ENCODE measurements at places on chromosomes 5 and 9. TPM values are rescaled to one million over a fixed set of nuclear protein-coding genes. Genes with fewer than 3 reads are reported as not detected.
A peak's percentile ranks its signal among the peaks of the same experiment; 100 is the strongest.

DNA sequence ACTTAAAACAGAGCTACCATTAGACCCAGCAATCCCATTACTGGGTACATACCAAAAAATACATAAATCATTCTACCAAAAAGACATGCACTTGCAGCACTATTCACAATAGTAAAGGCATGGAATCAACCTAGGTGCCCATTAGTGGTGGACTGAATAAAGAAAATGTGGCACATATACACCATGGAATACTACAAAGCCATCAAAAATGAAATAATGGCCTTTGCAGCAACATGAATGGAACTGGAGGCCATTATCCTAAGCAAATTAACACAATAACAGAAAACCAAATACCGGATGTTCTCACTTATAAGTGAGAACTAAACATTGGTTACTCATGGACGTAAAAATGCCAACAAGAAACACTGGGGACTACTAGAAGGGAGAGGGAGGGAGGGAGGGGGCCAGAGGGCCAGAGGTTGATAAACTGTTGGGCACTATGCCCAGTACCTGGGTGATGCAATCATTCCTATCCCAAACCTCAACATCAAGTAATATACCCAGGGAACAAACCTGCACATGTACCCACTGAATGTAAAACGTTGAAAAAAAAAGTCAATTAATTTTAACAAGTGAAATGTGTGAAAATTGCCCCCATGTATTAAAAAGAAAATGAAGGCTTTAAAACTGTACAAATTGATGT, 24.5 kb upstream of the GPR150 start:
- peaks cover 24% of the 10 kb centered on the region for H3K4me1 ChIP-seq
- no peak overlapping the region for H3K4me3 ChIP-seq
- DNase-seq: no peak
- H3K27me3 ChIP-seq: no peaks in the 10 kb centered on the region

DNA sequence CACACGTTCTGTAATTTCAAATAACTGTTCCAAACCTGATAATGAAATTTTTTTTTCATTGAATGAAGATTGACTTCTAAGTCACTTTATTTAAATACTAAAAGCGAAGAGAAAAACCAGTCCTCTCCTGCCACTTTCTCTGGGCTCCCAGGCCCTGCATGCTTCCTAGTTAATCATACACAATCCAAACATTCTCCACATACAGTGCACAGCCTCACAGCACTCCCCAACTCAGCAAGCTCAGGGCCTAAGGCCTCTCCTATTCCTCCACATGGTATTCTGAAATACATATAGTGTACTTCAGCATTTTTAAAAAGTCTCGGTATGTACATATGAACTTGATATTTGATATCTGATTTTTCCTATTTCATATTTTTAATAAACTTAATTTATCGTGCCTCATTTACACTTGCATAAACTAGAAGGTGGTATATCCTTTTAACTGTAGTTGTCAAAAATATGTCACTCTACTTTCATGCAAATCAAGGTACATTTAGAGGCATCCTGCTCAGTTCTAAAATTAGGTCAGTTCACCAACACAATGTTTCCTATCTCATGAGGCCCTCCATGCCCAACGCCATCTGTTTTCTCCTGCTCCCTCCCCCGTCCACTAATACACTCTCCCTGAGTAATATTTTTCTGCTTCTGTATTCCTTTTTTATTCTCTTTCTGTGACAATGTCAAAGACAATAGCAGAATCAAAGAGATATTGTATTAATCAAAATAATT, 206.7 kb downstream of the ARRDC3 start:
- no peak overlapping the region for H3K27ac ChIP-seq
- peaks cover 2% of the 10 kb centered on the region for H3K27me3 ChIP-seq
- H3K4me3 ChIP-seq: no peak overlapping the region
- H3K36me3 ChIP-seq: no peaks in the 10 kb centered on the region

- H3K27me3 ChIP-seq: no peaks in the 10 kb centered on the region
- no peak for DNase-seq
- H3K27ac ChIP-seq: no peak overlapping the region
- peaks cover 40% of the 10 kb centered on the region for H3K4me1 ChIP-seq
Measured at GRCh38 chr9:20997503-20998076, 33.9 kb downstream of the HACD4 start.

The PCDHB8 gene
- not detected for total RNA-seq

The SLC6A19 gene
- not detected for total RNA-seq

The CLPTM1L gene
- 62.1 TPM for total RNA-seq

GRCh38 chr5:17238521-17239041, 21.1 kb downstream of the BASP1 start:
- no peaks in the 10 kb centered on the region for H3K4me1 ChIP-seq
- H3K27ac ChIP-seq: no peak overlapping the region
- no peak for DNase-seq
- H3K4me3 ChIP-seq: no peak overlapping the region

DNA sequence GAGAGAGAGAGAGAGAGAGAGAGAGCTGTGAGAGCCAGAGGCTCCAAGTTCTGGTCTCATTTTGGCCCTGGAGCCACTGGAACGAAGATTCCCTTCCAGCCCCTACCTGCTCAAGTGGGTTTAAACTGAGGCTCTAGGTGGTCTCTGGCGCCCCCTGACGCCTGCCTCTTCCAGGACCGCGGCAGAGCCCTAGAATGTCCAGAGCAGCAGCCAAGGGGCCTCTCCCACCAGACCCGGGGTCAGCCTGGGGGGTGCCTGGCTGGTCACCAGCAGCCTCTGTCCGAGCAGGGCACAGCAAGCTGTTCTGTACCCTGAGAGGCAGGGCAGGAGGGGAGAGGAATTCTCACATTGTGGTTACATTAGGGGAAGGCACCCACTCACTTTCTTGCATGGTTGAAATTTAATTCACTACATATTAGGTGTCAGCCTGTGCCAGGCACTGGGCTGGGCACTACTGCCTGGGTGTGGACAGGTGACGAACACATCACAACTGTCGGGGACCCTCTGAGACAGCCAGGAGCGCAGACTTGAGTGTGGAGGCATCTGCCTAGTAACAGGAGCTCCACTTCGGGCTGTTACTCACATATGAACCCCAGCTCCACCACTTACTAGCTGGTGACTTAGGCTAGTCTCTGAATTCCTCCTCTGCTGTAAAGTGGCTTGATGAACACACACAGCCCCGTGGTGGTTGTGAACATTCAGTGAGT, 44.5 kb downstream of the AMBP start:
- peak; percentile 39 for DNase-seq
- H3K4me3 ChIP-seq: no peak overlapping the region
- no peaks in the 10 kb centered on the region for H3K27me3 ChIP-seq
- H3K36me3 ChIP-seq: no peaks in the 10 kb centered on the region
- H3K4me1 ChIP-seq: no peaks in the 10 kb centered on the region
- no peak overlapping the region for H3K27ac ChIP-seq

GRCh38 chr9:113425072-113425471, 14.5 kb downstream of the C9orf43 start:
- H3K27ac ChIP-seq: no peak overlapping the region
- no peaks in the 10 kb centered on the region for H3K4me1 ChIP-seq
- H3K36me3 ChIP-seq: no peaks in the 10 kb centered on the region
- H3K27me3 ChIP-seq: peaks cover 2% of the 10 kb centered on the region

DNA sequence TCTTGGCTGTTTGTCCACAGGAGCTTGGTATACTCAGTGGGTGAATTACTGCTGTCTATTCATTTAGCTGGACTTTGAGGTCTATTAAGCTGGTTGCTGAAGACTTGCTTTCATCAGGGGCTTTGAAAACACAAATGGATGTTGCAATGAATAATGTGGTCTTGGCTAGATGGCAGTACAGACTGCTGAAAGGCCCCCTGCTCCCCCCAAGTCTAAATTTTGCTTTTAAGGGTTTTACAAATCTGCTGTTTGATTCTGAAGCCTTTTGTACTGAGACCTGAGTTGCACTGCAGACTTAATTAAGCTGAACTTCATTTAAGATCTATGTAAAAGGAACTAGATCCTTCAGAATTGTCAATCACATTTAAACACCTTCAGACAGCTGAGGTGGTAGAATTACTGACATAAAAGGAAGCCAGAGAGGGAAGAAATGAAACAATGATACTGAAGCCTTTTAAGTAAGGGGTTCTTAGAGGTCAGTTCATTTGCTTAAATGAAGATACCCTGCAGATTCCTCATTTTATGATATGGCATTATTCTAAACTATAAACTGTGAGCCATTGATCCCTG, 37.3 kb downstream of the KCTD16 start:
- H3K27ac ChIP-seq: no peak overlapping the region
- H3K36me3 ChIP-seq: no peaks in the 10 kb centered on the region
- H3K4me3 ChIP-seq: no peak overlapping the region

DNA sequence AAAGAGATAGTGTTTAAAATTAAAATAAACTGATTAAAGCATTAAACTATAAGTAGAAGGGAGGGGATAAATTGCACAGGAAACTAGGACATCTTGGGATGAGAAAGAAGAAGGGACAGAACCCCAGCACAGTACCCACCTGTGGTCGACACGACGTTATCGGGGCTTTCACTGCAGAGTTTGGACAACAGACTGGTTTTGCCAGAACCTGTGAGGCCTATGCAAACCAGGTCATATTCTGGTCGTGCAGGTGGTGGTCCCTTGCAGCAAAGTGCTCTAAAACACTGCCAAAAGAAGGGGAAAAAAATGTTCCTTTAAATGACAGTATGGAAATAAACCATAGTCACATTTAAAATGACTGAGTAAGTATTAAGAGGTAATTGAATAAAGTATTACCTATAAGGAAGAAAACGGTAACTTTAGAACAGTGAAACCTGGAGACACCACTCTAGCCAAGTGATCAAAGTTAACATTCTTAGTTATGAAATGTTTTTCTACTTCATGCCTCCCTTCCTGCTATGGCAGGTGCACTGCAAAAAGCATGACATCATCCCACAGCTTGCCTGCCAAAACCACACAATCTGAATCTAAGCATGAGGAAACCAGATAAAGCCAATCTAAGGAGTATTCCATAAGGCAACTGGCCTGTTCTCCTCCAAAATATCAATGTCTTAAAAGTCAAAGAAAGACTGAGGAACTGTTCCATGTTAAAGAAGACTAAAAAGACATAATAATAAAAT, 138.6 kb downstream of the ARL15 start:
- no peak overlapping the region for H3K27ac ChIP-seq
- peaks cover 52% of the 10 kb centered on the region for H3K36me3 ChIP-seq
- H3K27me3 ChIP-seq: no peaks in the 10 kb centered on the region
- DNase-seq: no peak
- no peak overlapping the region for H3K4me3 ChIP-seq
- no peaks in the 10 kb centered on the region for H3K4me1 ChIP-seq

DNA sequence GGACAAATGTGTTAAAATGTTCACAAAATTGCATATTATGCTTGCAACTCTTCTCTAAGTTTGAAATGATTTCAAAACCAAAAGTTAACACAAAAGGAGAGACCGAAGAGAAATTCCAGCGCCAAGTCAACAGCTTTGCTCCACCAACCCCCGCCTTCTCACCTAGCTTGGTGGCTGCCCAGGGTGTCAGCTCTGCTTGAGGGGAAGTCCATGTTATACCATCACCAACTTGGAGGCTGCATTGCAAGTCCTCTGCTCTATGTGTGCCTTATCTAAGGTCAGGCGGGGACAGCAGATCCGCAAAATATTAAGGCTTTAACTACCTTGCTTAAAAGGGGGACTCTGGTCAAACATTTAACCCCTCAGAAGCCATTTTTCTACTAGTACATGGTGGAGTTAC, 14.6 kb downstream of the CCNJL start:
- H3K27ac ChIP-seq: no peak overlapping the region
- H3K27me3 ChIP-seq: peaks cover 1% of the 10 kb centered on the region
- no peak for DNase-seq
- no peak overlapping the region for H3K4me3 ChIP-seq

GRCh38 chr9:17291766-17292165, 156.9 kb downstream of the CNTLN start:
- no peaks in the 10 kb centered on the region for H3K27me3 ChIP-seq
- no peaks in the 10 kb centered on the region for H3K4me1 ChIP-seq
- H3K27ac ChIP-seq: no peak overlapping the region
- no peak overlapping the region for H3K4me3 ChIP-seq
- H3K36me3 ChIP-seq: no peaks in the 10 kb centered on the region
- DNase-seq: no peak

The PCDHGB6 gene
- total RNA-seq: not detected

- H3K4me1 ChIP-seq: no peaks in the 10 kb centered on the region
- H3K27me3 ChIP-seq: peaks cover 16% of the 10 kb centered on the region
- H3K4me3 ChIP-seq: no peak overlapping the region
- no peak overlapping the region for H3K27ac ChIP-seq
- no peak for DNase-seq
Measured at GRCh38 chr5:159851053-159851452, 65.2 kb upstream of the ADRA1B start.

The TXNDC8 gene
- total RNA-seq: not detected

The FIBCD1 gene
- total RNA-seq: not detected

- H3K27me3 ChIP-seq: no peaks in the 10 kb centered on the region
- peak overlapping the region; percentile 79 for H3K27ac ChIP-seq
- H3K4me1 ChIP-seq: peaks cover 23% of the 10 kb centered on the region
- no peak for DNase-seq
- peaks cover 5% of the 10 kb centered on the region for H3K36me3 ChIP-seq
Measured at GRCh38 chr9:77176686-77177142, 620 bp upstream of the VPS13A start.

DNA sequence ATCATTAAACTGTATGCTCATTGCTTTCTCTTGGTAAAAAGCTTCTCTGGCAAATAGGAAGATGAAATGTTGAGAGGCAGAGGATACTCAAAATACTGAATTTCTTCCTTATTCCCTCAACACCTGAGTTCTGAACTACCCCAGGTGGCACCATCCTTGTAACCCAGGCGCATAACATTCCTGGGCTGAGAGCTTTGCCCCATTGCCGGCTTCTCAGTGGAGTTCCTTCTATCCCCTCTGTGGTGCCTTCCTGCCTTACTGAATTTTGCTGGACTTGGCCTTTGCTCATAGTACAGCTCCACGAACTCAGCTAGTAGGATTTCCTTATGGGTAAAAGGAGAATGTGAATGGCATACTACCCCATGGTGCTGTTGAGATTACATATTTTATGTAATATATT, 54.7 kb downstream of the BASP1 start:
- no peaks in the 10 kb centered on the region for H3K27me3 ChIP-seq
- no peaks in the 10 kb centered on the region for H3K36me3 ChIP-seq
- no peak overlapping the region for H3K27ac ChIP-seq
- DNase-seq: no peak
